ENCODE measurements at places on chromosomes 5 and 9.

- no peak for DNase-seq
Observed at GRCh38 chr9:132201780-132202703, 40.2 kb downstream of the NTNG2 start.

GRCh38 chr9:137302118-137302448, at the start of gene NRARP:
TSS of gene NRARP (minus strand) at chr9:137302271. CDS start at chr9:137301928, 343 bp downstream.
- peak; percentile 88 for DNase-seq

GRCh38 chr5:31860726-31861433, 221.9 kb downstream of the PDZD2 start:
- DNase-seq = no peak

DNA sequence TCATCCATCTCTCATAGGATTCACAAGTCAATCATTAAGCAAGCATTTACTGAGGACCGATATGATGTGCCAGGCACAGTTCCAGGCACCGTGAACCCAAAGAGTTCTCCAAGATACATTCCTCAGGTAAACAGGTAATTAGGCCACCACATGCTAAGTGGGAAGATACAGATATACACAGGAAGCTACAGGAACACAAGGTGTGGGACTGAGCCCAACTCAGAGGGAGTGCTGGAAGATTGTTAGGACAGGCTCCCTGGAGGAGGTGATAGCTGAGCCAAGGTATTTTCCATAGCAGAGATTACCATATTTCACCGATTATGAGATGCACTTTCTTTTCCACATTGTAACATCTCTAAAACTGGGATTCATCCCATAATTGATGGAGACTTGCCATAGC, 31.4 kb upstream of the RAI14 start:
- DNase-seq = no peak

GRCh38 chr5:142981886-142982820, 212.0 kb downstream of the ARHGAP26 start:
- DNase-seq = no peak

GRCh38 chr5:95718203-95718602, 12.9 kb upstream of the RHOBTB3 start:
- no peak for DNase-seq

DNA sequence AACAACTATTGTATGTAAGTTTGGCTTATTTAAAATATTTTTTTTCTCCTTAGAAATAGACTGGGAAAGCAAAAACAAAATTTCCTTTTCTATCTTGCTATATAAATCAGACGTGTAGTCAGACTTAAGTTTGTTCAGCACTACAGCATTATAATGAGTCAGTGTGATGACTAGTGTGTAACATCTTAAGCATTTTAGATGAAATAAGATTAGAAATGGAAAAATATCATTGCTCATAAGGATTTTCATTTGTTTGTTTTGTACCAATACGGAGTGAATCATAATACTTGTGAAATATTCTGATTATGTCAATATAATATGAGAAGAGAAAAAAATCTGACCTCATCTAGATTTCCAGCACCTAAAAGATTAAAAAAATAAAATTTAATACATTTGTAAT, 64.7 kb upstream of the RICTOR start:
- DNase-seq = no peak

DNA sequence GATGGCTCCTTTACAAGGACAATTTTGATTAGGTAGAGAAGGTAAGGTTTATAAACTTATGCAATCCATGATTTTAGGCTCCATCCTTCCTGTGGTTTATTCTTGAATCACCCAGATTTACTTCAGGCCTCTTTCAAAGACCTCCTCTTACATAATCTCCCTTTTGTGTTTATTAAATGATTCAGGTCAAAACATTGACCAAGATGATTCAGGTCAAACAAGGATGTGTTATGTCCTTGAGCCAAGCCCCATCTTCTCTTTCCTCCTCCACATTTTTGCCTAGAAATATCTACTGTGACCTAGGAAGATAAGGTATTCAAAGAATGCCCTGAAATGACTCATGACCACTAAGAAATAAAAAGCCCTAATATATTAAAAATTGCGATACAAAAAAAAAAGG, 31.8 kb upstream of the TLR4 start:
- DNase-seq = no peak

DNA sequence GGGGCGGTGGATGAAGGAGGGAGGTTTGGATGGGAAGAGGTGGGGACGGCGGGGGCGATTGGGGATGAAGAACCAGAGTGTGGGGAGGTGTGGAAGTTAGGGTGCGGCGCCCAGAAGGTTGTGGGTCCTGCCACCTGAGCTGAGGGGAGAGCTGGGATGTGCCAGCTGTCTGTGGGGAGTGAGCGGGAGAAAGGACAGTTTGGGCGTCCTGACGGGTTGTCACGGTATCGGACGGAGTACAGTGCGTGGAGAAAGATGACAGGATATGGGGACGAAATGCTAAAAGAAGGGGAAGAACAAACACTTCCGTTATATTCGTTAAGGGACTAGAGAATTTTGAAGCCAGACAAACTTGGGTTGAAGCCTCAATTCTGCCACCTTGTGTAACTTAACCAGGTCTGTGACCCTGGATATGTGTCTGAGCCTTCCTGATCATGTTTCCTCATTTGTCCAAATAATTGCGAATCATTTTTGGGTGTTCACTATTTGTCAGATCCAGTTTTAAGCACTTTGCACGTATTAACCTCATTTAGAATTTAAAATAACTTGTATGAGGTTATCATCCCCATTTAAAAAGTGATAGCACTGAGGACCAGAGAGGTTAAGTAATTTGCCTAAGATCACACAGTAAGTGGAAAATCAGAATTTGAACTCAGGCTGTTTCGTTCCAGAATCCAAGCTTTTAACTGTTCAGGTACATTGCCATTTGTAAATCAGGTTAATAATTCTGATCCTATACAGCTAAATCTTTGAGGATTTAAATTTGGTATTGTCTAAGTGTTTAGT, 689 bp downstream of the CNTRL start:
- peak; percentile 3 for DNase-seq

- DNase-seq = no peak
Observed at GRCh38 chr9:81468084-81468595, 221.2 kb downstream of the TLE1 start.

- no peak for DNase-seq
Observed at GRCh38 chr9:108786901-108787689, 68.7 kb downstream of the ACTL7B start.

DNA sequence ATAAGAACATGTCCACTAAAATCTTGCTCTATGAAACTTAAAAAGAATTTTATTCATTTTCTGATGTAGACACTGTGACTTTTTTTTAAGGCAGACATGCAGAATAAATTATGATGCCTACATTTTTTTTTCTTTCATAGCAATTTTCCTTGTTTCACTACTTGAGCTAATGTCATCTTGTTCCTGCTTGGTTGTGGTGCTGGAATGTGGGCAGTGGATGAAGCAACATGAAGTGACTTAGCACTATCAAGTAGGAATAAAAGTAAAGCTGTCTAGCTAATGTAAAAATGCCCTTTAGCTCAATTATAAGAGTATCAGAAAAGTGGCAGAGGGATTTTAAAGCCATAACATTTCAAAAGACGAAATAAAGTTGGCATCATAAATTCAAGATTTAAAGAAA, 191.0 kb downstream of the ADAMTS6 start:
- no peak for DNase-seq

GRCh38 chr9:130899051-130899748, 2.6 kb upstream of the QRFP start:
- DNase-seq = no peak
